ENCODE measurements at places on chromosomes 16 and 17.

DNA sequence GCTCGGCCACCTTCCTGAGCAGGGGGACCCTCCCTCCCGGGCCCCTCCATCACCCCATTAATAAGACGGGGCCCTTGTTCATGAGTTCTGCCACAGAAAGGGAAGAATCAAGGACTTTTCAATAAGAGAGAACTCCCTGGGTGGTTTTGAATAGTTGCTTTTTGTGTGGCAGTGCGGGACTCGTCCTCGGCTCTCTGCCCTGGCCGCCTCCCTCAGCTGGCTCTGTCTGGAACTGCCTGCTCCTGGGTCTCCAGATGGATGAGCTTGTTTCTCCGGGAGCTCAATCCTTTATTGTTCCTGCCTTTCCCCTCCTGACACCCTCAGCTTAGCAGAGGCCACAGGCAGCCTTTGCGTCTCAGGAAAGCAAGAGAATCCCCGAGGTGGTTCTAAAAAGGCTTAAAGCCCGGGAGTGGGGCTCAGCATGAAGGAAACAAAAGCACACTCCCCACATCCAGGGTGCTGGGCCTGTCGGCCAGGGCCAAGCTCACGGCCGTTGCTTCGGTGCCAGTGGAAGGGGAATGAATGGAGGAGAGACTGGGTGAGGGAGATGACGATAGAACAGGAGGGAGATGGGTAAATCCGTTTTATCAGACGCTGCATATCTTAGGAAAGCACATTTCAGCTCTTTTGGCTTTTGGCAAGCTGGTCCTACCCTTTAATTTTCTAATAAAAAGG is 60.2 kb downstream of the RAI1 start:
- DNase-seq = no peak

- no peak for DNase-seq
Observed at GRCh38 chr17:1860978-1861377, 31.2 kb downstream of the RPA1 start.

DNA sequence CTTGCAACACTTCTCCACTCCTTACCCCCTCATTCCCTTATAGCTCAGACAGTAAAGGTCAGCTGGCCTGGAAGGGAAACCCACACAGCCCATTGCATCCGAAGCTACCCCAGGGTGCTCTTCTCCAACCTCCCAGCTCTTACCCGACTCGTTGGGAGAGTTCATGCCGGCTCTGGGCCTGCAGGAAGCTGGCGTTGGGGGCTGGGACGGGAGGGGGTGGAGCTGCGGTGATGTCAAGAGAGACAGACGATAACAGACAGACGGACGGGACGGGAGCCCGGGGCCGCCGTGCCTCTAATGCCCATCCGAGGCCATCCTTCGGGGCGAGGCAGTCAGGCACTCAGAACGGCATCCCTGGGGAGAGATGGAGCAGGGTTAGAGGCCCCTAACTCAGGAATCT is 6.1 kb downstream of the HDAC5 start:
- DNase-seq = no peak

DNA sequence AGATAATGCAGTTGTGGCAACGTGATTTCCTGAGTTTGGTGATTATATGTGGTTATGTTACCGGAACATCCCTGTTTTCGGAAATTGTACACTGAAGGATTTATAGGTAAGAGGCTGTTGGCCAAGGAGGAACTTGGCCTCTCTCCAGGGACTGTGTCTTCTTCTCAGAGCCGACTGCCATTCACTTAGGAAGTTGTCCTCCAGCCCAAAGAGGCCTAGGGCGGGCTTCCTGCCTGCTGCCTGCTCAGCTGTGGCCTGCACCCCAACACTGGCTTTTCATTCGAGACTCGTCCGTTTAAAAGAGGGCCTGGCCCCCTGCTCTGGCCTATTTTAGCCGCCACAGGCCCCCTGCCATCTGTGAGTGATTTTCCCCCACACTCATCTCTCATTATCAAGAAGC is 64.3 kb downstream of the ZDHHC7 start:
- no peak for DNase-seq

DNA sequence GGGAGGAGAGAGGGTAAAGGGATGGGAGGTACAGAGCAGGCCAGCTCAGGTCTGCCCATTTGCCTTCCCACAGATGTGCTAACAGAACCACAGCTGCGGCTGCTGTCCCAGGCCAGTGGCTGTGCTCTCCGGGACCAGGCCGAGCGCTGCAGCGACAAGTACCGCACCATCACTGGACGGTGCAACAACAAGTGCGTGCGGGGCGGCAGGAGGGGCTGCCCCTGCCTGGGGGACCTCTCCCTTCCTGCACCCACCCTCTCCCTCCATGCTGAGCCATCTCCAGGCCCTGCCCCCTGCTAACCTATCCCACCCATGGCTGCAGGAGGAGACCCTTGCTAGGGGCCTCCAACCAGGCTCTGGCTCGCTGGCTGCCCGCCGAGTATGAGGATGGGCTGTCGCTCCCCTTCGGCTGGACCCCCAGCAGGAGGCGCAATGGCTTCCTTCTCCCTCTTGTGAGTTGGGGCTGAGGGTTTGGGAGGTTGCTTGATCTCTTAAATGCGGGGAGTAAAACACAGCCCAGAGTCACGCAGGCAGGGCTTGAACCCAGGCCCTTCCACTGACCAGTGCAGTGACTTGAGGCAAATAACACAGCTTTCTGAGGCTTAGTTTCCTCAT is 1.2 kb downstream of the EPX start:
- no peak for DNase-seq

- no peak for DNase-seq
Observed at GRCh38 chr16:65975049-65975708, 391.3 kb upstream of the CDH5 start.

GRCh38 chr16:59826767-59827166 is 1092.7 kb upstream of the GOT2 start:
- no peak for DNase-seq

DNA sequence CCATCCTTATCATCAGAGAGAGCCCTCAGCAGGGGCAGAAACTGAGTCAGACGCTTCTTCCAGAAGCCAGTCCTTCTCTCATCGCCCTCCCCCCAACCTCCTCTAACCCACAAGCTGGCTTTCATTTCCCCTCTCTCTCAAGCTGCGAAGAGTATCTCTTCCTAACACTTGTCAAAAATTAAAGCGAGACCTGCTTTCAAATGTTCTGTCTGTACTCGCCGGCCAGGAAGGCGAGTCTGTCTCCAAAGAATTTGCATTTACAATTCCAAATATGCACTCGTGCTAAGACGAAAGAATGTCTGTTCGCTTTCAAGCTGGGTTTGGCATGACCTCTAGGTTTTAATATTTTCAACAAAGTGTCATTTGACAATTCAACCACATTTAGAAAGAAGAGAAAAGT is 140.4 kb downstream of the RGS9 start:
- DNase-seq = no peak

GRCh38 chr16:27972500-27972899 is 91.0 kb downstream of the GSG1L start:
- no peak for DNase-seq

- DNase-seq = no peak
Observed at GRCh38 chr16:48347191-48347865, 37.9 kb downstream of the SIAH1 start.

DNA sequence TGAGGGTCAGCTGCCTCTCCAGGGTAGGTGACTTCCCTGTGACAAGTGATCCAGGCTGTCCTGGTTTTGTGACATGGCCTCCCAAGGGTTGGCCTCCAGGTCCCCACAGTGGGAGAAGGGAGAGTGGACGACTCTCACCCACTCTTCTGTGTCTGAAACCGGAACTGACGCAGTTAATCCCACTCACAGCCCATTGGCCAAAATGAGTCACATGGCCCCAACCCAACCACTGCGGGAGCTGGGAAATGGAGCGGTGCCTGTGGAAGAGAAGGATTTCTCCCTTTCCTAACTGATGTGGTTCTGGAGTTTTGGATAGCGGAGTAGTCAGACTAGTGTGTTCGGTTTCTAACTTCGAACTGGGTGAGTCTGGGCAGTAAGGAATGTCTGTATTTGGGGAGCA is 79.4 kb downstream of the ABCC6 start:
- no peak for DNase-seq

GRCh38 chr17:6532441-6532885 is 23.9 kb downstream of the PITPNM3 start:
- no peak for DNase-seq

DNA sequence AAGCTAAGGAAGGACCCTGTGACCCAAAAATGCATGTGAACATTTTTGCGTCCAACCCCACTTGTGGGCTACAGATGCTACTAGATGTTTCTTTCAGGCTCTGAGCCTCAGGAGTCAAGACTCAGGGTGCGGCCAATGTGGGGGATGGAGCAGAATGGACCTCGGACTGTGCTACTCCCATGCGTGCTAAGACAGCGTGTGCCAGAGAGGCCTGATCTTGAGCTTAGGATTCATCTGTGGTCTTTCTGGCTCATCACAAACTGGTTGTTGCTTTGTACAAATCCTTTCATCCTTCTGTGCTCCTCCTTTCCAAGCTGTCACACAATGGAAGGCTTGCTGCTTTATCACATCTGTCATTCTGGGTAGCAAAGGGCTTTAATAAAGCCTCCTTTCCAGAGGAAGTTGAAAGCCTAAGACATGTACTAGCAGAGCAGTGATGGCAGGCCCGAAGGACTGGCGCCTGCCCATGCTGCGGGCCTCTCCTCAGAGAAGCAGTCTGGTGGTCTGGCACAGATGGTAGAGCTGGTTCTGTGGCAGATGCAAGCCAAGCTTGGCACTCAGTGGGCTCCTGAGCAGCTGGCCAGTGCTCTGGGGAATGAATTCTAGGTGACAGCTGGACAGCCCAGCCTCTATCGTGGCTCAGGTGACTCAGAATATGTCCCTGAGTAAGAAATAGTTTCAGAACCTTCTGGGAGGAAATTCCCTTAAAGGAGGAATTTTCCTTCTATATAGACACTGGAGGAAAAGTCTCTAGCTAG is 27.8 kb downstream of the COG4 start:
- no peak for DNase-seq

DNA sequence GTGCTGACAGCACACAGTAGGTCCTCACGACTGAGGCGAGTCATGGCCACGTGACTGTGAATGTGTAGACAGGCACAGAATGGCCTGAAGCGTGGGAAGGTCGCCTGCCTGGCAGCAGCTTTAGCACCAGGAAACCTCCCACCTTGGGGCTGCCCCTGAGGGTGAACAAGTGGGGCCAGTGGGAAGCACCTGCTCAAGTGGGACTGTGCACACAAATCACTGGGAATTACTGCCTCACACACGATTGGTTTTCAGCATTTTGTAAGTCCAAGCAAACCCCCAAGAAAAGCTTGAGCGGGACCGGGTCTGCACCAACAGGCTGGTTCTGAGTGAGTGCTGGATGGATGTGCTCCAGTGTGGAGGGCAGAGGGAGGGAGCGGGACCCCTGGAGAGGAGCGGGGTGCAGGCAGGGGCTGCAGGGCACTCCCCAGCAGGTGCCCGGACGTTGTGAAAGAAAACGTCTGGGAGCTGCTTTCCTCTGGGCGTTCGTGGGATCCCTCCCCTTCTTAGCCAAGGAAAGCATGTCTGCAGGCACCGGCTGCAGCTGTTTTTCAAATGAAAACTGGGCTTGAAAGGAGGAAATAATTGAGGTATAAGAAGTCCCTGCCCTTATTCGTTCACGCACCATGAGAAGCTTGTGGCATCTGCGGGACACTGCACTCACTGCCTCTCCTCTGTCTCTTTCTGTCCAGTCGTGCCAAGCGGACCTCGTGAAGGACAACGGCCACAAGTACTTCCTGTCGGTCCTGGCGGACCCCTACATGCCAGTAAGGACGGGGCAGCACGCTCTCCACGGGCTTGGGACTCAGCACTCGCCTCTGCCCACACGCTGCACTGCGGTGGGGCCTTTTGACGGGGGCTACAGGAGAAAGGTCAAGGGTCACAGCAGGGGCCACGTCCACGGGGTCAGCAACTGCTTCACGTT is 111.7 kb upstream of the CHMP6 start:
- DNase-seq = no peak

- DNase-seq = no peak
Observed at GRCh38 chr16:17330044-17330443, 140.7 kb downstream of the XYLT1 start.

DNA sequence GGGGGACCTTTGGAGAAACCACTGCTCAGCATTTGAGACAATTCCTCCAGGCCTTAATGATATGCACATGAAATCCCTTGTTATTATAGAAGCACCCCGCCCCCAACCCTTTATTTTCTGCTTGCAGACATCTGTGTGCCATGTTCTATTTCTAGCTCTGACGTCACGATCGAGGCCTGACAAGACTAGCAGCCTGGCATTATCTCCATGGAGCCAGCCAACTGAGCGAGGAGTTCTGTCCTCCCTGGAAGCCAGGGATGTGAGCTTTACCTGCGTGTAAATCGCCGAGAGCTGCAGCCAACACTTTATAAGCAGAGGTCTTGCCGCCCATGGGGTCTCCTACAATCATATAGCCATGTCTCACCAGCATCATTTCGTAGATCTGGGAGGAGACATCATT is 116.9 kb downstream of the DNAH3 start:
- DNase-seq = no peak

- no peak for DNase-seq
Observed at GRCh38 chr16:87178977-87179376, 138.2 kb downstream of the C16orf95 start.

GRCh38 chr16:15897834-15898254 is 9.4 kb upstream of the CEP20 start:
- DNase-seq = no peak

DNA sequence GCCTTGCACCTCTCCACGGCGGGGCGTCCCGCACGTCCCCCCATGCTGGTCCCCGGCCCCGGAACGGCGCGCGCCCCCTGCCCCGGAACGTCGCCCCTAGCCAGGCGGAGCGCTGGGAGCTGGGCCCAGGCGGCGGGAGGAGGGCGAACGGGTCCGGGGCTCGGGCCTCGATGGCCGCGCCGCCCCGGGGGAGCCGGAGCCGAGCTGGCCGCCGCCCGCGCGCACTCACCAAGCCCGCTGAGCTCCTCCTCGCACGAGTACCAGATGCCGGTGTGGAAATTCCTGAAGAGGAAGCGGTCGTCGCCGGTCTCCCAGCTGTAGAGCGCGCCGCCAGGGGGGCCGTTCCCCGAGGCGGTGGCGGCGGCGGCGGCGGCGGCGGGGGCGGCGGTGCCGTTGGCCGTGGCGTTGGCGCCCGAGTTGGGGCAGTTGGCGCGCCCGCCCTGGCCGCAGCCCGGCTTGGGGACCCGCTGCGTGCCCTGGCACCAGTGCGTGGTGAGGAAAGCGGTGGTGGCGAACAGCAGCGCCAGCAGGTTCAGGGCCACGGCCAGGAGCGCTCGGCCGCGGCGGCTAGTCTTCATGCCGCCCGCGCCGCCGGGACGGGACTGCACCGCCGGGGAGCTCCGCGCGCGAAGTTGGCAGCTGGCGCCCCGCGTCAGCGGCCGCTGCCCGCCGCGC is 530 bp downstream of the GSG1L start:
- DNase-seq = no peak

- no peak for DNase-seq
Observed at GRCh38 chr17:67052720-67053437, 8.5 kb downstream of the CACNG1 start.

Measured in stimulated activated CD4-positive, alpha-beta T cell treated with anti-CD3 and anti-CD28 coated beads, Interleukin-1b, Interleukin-23, amount 100 ng/mL, for 1 hour (primary cell).